ENCODE measurements at places on chromosomes 1 and 21.

DNA sequence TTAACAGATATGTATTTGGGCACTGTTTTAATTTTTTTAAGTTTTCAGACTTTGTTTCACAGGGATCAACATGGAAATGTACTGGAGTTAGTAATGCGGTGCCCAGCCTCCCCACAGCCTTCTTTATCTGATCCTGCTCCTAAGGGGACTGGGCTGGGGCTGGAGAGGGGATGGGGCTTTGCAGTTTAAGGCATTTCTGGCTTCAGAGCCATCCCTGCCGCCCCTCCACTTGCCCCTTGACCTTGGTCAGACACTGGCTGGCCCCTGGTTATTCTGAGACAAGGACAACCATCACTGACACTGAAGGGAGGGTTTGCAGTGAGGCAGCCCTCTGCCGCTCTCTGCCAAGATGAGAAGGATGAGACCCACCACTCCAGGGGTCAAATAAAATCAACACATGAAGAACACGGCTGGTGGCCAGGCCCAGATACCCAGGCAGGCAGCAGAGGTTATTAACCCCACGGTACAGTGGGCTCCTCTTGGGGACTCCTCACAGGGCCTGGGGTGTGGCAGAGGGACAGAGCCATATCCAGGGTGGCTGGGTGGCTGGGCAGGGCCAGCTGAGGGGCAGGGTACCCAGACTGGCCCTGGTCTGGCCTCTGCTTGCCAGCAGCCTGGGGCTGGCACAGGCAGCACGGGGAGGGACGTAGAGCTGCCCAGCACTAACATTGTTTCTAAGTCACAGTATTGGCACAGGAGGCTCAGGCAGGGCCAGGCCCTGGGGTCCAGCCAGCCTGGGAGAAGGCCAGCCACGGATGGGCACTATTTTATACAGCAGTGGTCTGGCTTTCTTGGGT lies 7.2 kb upstream of the UBE2U start:
- no peak for DNase-seq

DNA sequence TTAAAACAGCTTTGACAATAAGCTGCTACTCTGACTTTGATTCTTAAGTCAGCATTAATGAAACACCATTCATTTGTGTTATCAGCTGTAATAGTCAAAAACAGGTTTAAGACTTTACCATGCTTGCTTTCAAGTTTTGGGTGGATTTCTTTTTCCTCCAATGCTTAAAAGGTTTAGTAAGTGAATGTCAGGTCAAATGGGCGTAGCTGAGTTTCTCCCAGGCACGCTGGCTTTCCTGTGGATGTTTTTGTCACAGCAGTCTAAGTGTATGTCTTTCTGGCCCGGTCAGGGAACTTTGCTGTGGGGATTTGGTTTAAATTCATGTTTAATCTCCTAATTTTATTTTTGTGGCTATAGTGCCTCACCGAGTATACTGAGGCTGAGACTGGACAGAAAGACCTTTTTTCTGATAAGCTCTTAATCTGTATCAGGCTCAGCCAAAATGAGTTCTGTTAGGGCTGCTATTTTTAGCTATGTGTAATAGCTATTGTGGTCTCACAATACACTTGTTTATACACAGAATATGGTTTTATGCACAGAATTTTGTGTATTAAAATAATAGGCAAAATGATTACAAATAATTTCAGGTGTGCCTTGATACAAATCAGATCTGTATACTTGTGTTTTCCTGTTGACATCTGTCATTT lies 292.8 kb downstream of the DISC1 start:
- DNase-seq = no peak

- no peak for DNase-seq
Observed at GRCh38 chr1:101474039-101474665, 237.3 kb downstream of the S1PR1 start.

DNA sequence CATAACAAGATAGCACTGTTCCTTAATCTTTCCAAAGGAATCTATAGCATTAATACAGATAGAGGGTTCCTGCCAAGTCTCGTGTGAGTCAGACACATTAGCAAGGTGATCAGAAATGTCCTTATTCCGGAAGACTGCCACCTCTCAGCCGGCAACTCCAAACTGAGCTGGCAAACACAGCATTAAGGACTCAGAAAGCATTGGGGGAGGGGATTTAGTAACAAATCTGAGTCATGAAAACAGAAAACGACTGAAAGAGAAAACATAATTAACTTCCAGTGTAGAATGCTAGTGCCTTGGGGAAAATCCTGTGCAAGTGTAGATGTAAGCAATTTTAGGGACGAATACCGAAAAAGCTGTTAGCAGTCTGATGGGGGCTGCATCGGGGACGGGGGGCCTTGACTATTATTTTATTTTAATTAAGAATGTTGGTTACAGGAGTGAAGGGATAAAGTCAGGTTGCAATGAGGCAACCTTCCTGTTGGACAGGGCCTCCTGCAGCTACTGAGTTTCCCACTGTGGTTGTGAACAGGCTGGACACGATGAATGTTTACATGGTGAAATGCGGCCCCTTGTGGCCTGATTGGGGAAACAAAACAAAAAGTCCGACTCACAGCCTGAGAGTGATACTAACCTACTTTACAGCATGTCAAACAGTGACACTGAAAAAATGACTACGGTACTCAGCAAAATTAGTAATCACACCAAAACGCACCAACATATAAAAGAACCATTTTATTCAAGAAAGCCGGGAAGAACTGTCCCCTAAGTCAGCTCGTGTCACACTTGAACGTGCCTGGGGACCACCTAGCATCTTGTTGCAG lies 20.7 kb downstream of the MIS18A start:
- peak; percentile 65 for DNase-seq

GRCh38 chr1:228308628-228309325 lies 97.9 kb downstream of the TRIM11 start:
- no peak for DNase-seq

- no peak for DNase-seq
Observed at GRCh38 chr1:229482511-229482910, 25.6 kb downstream of the NUP133 start.

- peak; percentile 63 for DNase-seq
Observed at GRCh38 chr1:183023601-183024316, 539 bp downstream of the LAMC1 start.

DNA sequence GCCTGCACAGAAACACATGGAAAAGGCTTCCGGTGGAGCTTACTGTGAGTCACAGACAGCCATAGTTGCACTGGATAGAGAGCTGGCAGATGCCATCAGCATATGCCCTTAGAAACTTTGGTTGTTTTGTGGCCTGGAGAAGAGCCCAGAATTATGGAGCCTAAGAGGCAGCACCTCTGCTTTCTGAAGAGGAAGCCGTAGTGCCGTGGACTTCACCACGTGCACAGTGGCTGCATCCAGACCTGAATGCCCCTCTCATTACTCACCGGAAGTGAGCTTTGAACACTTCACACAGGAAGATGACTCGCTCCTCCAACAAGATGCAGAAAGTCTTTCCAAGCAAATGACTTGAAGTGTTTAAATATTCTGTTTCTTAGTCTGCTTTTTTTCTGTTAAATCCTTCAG lies 28.4 kb downstream of the JUN start:
- DNase-seq = peak; percentile 85

- DNase-seq = peak; percentile 79
Observed at GRCh38 chr1:212432661-212433576, at the start of gene NENF. Gene NENF (plus strand): TSS chr1:212432920. CDS start chr1:212432944, 24 bp downstream.

DNA sequence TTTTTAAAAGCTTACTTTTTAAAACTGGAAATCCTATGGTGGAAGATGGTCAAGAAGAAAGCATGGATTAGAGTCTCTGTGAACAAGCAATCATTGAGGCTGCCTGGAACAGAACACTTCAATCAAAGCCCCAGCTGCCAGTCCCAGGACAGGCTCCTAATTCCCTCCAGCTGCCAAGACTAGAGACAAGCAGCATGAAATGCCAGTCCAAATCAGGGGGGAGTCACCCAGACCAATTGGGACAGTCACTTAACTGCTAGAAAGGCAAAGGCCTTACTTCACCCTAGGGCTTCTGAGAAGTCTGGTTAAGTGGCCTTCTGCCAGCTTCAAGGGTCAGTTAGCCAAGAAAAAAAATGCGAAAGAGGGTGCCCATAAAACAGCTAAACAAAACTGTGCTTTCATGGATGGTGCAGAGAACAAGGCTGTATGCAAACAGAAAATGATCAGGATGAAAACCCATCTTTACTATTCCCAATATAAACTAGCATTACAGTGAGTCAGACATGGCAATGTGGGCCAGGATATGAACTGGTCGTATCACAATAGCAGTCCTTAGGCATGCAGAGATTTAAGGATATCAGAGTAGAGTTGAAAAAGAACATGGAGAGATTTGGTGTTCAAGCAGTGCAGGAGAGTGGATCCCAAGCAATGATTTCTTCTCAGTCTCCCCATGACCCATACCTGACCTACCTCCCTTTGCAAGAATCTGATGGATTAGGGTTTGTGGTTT lies 31.0 kb upstream of the MAN1A2 start:
- DNase-seq = no peak

- DNase-seq = no peak
Observed at GRCh38 chr1:5141750-5142149, 487.3 kb downstream of the AJAP1 start.

GRCh38 chr1:67312615-67313014 lies 4.9 kb downstream of the IL12RB2 start:
- DNase-seq = no peak

DNA sequence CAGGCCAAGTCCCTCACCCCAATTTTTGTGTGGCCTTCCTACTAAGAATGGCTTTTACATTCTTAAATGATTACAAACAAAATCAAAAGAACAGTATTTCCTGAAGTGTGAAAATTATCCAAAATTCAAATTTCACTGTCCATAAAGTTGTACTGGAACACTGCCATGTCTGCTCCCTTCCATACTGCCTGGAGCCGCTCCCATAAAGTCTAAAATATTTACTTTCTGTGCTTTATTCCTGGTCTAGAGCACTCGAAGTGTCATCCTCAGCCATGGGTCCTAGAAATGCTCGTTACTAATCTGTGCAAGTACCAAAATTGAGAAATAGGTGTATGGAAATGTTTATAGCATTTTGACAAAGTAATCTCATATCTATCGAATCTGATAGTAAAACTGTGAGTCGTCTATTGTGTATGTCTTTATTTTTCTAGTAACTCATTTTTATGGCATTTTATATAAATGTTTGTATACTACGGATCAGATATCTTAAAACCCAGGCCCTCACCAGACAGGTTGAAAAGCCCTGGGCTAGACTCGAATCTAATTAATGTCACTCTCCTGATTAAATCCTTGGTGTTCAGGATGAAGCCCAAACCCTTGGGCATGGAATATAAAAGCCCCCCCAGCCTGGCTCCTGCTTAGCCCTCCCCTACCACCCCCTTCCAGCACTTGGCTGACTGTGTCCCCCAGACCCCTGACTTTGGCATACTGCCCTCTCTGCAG lies 4.9 kb downstream of the LBR start:
- DNase-seq = no peak

- no peak for DNase-seq
Observed at GRCh38 chr1:204319462-204319861, 40.3 kb downstream of the PLEKHA6 start.

DNA sequence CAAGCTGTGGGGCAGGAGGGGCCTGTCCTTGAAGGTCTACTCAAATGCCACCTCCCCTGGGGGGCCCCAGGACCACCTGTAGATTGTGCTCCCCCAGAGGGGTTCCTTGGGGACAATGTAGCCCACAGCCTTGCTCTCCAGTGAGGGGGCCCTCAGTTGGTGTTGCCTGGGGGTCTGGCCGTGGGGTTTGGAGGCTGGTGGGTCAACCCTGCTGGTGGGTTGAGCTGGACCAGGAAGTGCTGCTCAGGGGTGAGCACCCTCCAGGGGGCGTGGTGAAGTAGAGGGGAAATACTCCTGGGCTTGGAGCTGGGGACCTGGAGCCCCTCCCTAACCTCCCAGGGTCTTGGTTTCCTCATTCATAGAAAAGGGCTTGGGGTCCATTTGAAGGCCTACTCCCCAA lies 143.6 kb upstream of the WNT4 start:
- no peak for DNase-seq

- DNase-seq = no peak
Observed at GRCh38 chr1:145707183-145707867, at the start of gene PDZK1. Gene PDZK1 (minus strand): TSS chr1:145707368. CDS start chr1:145688021, 19,347 bp downstream.

DNA sequence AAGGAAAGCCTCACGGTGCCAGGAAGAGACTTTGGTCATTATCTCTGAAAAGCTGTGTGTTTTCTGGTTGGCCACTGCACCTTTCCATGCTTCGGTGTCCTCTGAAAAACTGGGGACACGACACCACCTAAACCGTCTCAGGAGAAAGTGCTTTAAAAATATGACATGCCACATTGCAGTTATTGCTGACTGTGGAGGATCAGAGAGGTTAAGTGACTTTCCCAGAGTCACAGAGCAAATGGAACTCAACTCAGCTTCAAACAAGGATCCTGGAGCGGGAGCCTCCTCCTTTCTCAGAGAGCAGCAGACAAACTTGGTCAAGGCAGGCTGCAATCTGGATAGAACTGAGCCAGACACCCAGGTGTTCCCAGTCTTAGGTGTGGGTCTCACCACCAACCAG lies 13.8 kb downstream of the MYOM3 start:
- DNase-seq = no peak

DNA sequence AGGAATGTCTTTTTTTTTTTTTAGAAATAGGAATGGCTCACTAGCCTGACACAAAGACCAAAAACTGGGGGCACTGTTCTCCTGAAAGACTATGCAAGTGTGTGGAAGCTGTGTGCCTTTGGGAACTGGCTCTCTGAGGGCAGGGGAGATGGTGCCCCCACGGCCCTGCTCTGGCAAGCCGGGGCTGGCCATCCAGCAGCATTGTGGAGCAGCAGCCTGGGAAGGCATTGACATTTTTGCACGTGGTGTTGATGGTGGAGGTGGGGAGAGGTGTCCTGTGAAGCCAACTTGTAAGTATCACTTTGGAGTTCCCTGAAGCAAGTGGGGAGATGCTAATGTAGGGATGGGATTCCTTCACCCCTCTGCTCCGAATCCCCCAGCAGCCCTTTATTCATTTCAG lies 460.1 kb downstream of the RPS6KC1 start:
- DNase-seq = no peak

GRCh38 chr1:231808990-231809389 lies 182.4 kb downstream of the DISC1 start:
- no peak for DNase-seq

DNA sequence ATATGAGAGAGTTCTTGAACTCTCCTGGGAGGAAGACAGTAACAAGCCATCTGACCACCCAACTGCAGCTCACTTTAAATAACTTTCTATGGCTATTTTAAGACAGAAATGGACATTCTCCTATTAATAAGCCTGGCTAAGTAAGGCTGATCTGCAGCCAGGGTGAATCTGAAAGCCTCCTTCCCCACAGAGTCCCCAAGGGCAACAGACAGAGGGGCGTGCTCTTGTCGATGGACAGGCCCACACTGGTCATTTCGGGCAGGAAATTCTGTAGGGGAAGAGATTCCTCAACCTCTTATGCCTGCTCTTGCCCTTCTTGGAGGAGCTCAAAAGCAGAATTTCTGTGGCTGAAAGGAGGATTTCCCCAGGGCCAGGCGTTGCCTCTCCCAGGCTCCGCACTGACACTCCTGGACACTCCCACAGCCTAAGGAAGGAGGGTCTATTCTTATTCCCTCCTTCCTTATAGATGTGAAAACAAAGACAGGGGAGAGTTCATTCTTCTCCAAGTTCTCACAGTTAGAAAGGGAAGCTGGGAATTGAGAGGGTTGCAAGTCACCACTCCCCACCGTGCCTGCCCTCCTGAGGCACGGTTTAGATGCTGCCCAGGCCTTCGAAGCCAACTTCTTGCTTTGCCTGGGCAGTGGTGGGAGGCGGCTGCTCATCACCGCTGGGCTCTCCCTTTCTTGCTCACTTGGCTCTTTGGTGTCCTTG lies 17.9 kb upstream of the KANK4 start:
- no peak for DNase-seq

GRCh38 chr1:186897008-186897407 lies 68.3 kb downstream of the PLA2G4A start:
- no peak for DNase-seq

All from uterus (tissue), 4 donors.